HepG2 (cell line): ENCODE measurements at places on chromosomes 16 and 17.

GRCh38 chr17:43365356-43365755 is 33.4 kb upstream of the ARL4D start:
- no peak for DNase-seq

DNA sequence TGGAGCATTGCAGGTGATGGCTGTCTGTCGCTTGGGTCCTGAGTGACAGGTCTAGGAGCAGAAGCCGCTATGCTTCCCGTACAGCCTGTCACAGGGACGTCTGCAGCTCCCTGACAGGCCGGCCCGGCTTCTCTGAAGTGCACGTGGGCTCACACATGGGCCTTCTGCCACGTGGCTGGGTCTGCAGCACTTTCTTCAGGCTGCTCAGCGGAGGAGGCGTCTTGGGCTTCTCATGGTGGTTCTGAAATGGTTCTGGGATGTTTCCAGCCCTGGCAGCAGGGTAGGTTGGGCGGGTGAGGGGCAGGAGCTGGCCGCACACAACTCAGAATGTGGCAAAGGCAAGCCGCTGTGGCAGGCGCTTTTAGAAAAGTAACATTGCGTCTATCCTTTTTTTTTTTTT is 80.3 kb upstream of the ZNF750 start:
- DNase-seq, result no peak

- peak; percentile 64 for DNase-seq
These were observed 855 bp downstream of the TUFM start for GRCh38 chr16:28845293-28845692.

GRCh38 chr17:35073991-35074627 is 10.6 kb upstream of the RFFL start:
- DNase-seq, result peak; percentile 69

- no peak for DNase-seq
These were observed 14.6 kb upstream of the CIBAR2 start for GRCh38 chr16:85126705-85127378.

- no peak for DNase-seq
These were observed 169.5 kb downstream of the VPS53 start for GRCh38 chr17:545156-545555.

GRCh38 chr17:72090108-72090507 is 30.7 kb upstream of the SOX9 start:
- DNase-seq, result peak; percentile 38

DNA sequence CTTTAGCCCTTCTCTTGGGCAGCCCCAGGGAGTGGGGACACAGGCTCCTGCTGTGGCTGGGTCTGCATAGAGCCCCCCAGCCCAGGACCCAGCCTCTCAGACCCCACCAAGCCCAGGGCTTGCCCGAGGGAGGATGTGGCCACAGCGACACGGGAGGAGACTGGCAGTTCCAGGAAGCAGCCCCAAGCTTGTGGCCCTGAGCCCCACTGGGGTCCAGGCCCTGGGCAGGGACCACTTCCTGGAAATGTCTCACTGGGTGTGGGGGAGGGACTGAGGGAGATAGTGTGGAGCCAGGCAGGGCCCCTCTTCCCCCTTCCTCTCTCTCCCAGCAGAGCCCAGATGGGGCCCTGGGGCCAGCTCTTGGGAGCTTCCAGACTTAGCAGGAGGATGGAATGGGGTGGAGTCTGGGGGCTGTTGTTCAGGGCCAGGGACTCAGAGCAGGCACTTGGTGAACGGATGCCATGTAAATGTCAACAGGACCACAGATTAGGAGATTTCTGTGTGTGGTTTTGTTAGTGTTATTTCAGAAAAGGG is 35.3 kb downstream of the ADGRG5 start:
- no peak for DNase-seq

DNA sequence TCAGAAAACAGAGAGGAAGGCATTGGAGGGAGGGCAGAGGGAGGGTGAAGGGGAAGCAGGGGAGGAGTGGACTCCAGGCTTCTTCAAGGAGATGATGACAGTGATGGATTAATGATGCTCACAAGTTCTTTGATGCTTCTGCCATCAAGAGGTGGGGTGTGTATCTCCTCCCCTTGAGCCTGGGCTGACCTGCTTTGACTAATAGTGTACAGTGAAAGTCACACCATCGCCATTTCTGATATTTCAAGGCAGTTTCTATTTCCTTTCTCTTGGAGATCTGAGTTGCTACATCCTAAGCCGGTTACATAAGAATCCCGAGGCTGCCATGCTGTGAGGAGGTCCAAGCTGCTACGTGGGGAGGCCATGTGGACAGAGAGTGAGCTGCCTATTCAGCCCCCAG is 312.5 kb downstream of the MAF start:
- no peak for DNase-seq

DNA sequence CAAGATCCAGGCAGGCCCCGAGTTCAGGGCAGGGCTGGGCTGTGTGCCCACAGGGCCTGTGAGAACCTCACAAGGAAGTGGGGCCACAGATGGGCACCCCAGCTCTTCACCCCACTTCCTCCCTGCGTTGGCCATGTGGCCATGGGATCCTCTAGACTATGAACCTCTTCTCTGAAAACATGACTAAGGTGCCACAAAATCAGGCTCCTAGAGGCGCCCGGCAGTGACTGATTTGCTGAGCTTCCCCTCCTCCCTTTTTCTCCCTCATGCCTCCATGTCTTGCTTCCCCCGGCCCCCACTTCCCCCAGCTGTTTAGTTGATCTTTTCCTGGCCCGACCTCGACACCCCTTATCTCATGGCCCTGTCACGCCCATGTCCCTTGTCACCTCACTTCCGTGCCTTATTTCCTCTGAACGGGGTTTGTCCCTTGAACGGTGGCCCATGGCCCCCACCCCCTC is 87.1 kb downstream of the KCNJ12 start:
- no peak for DNase-seq

GRCh38 chr16:51262428-51262827 is 111.4 kb upstream of the SALL1 start:
- DNase-seq, result no peak

GRCh38 chr17:20927308-20927977 is 115.4 kb downstream of the USP22 start:
- no peak for DNase-seq

DNA sequence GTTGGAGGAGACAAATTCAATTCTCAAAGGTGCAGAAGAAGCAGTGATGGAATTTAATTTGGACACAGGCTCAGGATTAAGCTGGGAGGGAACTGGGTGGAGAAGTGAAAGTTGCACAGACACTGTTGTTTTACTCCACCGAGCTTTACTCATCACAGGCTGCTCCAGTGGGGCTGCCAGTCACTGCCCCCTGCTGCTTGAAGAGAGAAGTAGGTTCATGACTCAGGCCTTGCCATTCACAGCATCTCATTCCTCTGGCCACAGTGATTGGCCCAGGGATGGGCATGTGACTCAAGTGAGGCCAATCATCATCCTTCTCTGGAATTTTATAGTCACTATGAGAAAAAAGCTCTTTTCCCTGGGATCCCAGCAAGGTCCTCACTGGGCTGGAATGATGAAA is 11.8 kb downstream of the GNAO1 start:
- DNase-seq, result peak; percentile 63

GRCh38 chr17:74431568-74432423 is at the start of gene GPRC5C:
TSS of gene GPRC5C (plus strand) at chr17:74432088. CDS start at chr17:74439777, 7,689 bp downstream.
- peak; percentile 95 for DNase-seq

DNA sequence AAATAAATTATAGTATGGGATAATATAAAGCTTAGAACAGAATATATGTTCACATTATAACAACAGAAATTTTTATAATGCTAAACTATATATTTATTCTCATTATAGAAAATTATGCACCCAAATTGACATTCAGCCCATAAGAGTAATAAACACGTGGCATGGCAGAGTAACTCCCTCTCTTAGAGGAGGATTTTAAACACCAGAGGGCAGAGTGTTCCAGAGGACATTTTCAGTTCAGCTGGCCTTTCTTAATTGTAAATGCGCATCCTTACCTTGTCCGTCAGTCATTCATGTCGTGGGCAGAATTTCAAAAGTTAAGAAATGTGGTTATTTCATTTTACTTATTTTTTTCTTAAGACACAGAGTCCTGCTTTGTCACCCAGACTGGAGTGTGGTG is 147.1 kb downstream of the TANC2 start:
- peak; percentile 19 for DNase-seq

GRCh38 chr17:15955793-15956541 is 11.0 kb downstream of the ADORA2B start:
- no peak for DNase-seq

DNA sequence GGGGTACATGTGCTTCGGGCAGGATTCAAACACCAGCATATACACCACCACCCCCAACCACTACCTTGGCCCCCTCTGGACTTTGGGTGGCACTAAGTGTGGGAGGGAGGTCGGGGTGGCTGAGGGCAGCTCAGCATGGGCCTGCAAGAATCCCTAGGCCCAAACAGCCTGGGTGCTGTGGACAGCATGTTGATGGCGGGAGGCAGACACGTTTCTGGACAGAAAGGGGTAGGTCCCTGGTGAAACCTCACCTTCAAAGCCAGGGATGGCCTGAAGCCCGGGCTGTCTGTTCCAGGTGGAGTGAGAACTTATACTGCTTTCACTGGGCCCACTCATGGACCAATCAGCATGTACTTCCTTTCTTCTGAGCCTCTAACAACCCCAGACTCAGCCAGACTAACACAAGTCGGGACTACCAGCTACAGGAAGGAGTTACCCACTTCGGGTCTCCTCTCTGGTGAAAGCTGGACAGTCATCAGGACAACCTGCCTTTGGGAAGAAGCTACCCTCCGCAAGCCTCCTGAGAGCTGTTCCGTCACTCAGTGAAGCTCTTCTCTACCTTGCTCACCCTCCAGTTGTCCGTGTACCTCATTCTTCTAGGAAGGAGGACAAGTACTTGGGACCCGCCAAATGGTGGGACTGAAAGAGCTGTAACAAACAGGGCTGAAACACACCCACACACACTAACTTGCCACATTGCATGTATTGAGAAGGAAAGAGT is 203.0 kb downstream of the CPPED1 start:
- no peak for DNase-seq

GRCh38 chr17:10059684-10060211 is 138.7 kb downstream of the GAS7 start:
- DNase-seq, result no peak

GRCh38 chr17:37802061-37802595 is 57.3 kb upstream of the HNF1B start:
- DNase-seq, result no peak

DNA sequence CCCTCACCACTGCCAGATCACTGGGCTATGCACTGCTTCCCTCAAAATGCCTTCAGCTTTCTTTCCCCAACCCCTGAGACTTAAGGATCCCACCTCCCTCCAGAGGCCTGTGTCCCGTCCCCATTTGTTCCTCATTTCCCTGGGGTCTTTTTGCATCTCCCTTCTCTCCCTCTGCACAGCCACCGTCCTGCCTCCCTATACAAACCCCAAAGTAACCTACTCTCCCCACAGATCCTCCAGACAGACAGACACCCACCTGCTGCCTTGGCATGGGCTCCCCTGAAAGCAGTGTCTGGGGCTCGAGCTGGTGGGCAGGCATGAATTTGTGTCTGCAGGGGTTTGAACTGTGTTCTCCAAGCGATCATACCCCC is 69.4 kb upstream of the TNRC6C start:
- no peak for DNase-seq

GRCh38 chr16:50781518-50781917 is 39.6 kb downstream of the CYLD start:
- no peak for DNase-seq
